Activated CD8-positive, alpha-beta memory T cell treated with anti-CD3 and anti-CD28 coated beads for 4 hours (primary cell): ENCODE measurements at places on chromosomes 1 and 21.

- DNase-seq: no peak
These were observed 29.8 kb upstream of the ZBTB21 start for GRCh38 chr21:42039911-42040351.

- no peak for DNase-seq
These were observed 9.4 kb upstream of the SAMD11 start for GRCh38 chr1:914131-914890.

DNA sequence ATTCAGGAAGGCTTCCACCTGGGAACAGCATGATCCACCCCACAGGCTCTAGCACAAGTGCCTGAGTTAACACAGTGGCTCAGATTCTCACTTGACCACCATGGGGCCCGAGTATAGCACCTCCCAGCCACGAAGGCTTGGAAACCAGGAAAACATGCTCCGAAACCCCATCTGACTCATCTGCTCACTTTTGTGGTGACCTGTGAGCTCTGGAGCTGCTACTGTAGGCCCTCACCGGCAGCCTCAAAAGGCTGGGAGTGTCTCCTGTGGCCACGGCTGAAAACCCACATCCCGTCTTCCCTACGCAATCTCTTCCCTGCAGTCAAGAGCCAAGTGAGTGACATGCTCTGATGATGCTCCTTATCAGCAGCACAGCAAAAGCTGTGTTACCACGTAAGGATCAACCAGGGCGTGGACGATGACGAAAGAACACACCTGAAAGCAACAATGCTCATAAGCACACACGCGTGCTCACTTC, 81.4 kb downstream of the TGFBR3 start:
- DNase-seq: peak; percentile 30

DNA sequence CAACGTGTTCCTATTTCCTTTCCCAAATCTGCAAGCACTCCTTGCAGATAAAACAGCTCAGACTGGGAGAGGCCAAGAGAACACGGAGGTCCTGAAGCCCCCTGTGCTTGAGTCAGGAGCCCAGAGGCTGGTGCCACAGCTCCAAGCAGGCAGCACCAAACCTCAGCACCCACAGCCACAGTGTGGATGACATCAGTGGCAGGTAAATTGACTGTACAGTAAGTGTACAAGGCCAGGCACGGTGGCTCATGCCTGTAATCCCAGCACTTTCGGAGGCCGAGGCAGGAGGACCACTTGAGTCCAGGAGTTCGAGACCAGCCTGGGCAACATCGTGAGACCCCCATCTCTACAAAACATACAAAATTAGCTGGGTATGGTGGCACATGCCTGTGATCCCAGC, 1.9 kb upstream of the COL6A1 start:
- no peak for DNase-seq

DNA sequence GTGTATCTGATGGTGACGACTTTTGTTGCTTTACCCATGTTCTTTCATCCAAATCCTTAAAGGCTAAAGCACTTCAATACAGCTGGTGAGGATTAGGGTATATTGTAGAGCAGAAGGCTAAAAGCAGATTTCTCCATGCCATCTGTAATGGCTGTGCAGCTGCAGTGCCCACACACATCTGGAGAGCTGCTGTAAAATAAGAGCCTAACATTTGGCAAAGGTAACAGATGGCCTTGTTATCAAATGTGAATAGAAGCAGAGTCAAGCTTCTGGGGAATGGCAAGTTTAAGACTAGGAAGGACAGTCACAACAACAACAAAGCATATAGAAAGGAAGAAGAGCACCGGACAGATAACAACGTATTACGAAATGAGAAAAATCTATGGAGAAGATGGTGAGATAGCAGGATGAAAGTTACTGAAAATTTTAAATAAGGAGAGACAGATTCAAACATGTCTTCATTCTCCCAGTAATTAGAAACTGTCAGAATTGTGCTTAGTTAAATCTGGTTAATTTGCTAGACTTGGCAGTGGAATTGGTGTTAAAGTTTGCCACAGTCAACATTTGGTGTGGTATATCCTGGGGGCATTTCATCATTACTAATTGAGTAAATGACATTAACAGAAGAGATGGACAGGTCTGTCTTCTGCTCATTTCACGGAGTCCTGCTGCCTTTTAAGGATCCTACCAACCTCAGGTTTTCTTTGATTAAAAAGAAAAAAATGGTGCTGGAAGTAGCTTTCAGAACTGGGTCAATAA, 1093.2 kb downstream of the ADGRL2 start:
- DNase-seq: no peak

DNA sequence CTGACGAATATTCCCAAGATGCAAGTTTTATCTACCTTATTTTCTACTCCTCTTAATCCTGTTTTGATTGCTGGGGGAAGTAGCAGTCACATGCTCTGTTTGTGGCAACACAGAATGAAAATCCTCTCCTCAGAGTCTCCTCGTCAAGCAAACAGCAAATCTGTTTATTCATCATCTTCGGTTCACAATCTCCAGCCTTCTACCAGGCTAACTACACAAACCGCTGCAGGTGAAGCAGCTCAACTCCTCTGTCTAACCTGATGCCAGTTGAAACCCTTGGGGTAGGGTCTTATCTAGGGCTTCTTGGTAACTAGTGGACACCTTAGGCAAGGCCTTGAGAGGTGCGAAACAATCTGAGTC, 91.0 kb downstream of the SIPA1L2 start:
- no peak for DNase-seq

- DNase-seq: no peak
These were observed 11.8 kb upstream of the RPF1 start for GRCh38 chr1:84467298-84467697.

GRCh38 chr1:41333146-41333784, 28.0 kb upstream of the FOXO6 start:
- DNase-seq: peak; percentile 26

GRCh38 chr1:226688056-226688748, 50.9 kb downstream of the ITPKB start:
- no peak for DNase-seq

- peak; percentile 0 for DNase-seq
These were observed 75.7 kb downstream of the UCHL5 start for GRCh38 chr1:192983349-192983980.

- DNase-seq: no peak
These were observed 73.2 kb downstream of the KIFAP3 start for GRCh38 chr1:170001266-170001665.

GRCh38 chr1:246001837-246002230, 505.2 kb downstream of the SMYD3 start:
- no peak for DNase-seq

GRCh38 chr1:6180268-6180706, at the start of gene CHD5:
Gene CHD5 (minus strand): TSS chr1:6180321. CDS start chr1:6180023, 298 bp downstream.
- no peak for DNase-seq

- DNase-seq: no peak
These were observed 11.4 kb downstream of the SLC1A7 start for GRCh38 chr1:53130878-53131589.

DNA sequence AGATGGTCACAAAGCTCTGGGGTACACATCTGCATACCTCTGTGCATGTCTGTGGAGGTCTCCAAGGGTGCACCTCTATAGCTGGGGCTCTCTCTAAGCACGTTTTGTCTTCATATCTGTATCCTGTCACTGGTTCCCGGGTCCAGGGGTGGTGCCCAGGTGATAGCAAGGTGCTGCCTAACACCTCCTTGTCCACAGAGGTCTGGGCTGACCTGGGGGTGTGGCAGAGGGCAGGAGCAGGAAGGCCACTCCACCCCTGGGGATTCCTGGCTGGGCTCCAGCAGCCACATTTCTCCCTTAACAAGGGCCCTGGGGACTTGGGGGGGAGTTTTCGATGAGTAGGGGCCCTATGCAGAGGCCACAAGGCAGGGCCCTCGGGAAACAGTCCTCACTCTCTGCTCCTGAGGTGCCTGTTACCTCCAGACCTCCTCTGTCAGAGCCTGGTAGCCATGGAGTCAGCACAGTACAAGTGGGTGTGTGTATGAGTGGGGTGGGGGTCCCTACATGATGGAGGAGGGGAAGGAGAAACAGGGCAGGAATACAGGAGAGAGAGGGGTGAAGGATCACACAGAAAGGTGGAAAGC, 7.0 kb upstream of the CDCP2 start:
- DNase-seq: no peak

DNA sequence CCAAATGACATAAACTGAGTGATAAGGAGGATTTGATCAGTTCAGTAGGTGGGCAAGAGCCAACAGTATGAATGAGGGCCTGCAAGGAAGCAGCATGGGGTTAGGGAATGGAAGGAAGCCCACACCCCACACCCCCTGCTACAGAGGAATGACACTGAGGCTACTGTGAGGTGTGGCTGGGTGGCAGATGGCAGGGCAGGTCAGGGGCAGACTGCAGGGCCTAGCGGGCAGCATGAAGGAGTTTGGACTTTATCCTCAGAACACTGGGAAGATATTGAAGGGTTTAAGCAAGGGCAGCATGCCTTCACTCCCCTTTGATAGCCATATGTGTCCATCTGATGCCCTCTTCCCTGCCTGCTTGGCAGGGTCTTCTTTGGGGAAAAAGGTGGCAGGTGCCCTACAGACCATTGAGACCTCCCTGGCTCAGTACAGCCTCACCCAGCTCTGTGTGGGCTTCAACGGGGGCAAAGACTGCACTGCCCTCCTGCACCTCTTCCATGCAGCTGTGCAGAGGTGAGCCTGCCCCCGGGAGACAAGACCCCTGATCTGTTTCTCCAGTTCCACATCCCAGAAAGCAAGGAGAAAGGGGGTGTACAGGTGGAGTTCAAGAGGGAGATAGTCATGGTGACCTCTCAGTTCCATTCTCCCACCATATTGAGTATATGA, 4.1 kb upstream of the LENEP start:
- no peak for DNase-seq
